Activated CD4-positive, alpha-beta T cell treated with anti-CD3 and anti-CD28 coated beads, Interleukin-2, Interleukin-4, amounts not matched to agents 100 ng/mL and 50 ng/mL, durations not matched to agents 16 hours and 8 hours (primary cell): ENCODE measurements at places on chromosomes 16 and 17.

DNA sequence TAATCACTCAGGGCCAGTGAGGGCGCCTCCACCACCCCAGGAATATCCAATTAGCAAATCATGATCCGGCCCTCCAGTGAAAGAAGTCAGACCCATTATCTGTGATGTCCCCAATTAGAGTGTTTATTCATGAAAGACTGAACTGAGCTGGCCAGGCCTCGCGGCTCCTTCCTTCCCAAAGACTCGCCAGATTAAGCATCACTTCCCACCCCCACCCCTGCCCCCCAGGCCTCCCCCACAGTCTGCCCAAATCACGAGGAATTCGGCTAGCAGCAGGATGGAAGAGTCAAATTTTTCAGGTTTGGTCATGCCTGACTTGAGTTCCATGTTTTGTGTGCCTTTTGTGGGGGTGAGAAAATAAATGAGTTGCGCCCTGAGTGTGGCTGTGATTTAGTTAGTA lies 298.4 kb upstream of the SALL1 start:
- DNase-seq: no peak

DNA sequence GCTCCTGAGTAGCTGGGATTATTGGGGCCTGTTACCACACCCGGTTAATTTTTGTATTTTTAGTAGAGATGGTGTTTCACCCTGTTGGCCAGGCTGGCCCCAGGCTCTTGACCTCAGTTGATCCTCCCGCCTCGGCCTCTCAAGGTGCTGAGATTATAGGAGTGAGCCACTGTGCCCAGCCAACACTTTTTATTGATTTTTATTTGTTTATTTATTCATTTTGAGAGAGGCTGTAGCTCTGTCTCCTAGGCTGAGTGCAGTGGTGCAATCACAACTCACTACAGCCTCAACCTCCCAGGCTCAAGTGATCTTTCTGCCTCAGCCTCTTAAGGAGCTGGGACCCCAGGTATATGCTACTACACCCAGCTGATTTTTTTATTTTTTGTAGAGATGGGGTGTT lies 54.7 kb downstream of the TNRC6A start:
- no peak for DNase-seq

GRCh38 chr17:61240851-61241468 lies 158.7 kb upstream of the TBX2 start:
- no peak for DNase-seq

DNA sequence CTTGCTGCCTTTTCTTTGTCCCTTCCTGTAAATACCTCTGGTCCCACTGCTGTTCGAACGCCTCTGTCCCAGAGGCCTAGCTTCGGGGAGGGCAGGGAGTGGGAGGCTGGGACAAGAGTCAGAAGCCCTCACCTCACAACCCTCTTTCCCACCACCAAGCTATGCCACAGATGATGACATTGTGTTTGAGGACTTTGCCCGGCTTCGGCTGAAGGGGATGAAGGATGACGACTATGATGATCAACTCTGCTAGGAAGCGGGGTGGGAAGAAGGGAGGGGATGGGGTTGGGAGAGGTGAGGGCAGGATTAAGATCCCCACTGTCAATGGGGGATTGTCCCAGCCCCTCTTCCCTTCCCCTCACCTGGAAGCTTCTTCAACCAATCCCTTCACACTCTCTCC lies 10.4 kb downstream of the ARRB2 start:
- DNase-seq: no peak

DNA sequence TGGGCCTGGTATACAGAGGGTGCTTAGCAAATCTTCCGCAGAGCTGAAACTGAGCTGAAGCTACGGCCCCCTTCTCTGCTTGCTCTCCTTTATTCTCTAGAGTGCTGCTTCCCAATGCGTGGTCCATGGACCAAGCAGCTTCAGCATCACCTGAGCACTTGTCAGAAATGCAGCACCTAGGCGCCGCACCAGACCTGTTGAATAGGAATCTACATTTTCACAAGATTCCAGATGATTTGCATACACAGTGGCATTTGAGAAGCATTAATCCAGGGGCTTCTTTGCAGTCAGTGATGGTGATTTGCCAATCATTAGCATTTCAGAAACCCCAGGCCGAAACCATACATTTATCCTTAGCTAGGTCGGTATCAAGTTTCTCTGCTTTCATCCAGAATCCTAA lies 204.2 kb downstream of the CDH13 start:
- no peak for DNase-seq
